ENCODE measurements at places on chromosomes 2 and 18.
A peak's percentile ranks its signal among the peaks of the same experiment; 100 is the strongest.

- DNase-seq = peak; percentile 40
Observed at GRCh38 chr18:9697121-9697520, 11.0 kb upstream of the RAB31 start.

- DNase-seq = no peak
Observed at GRCh38 chr2:76711490-76711889, 810.7 kb downstream of the LRRTM4 start.

DNA sequence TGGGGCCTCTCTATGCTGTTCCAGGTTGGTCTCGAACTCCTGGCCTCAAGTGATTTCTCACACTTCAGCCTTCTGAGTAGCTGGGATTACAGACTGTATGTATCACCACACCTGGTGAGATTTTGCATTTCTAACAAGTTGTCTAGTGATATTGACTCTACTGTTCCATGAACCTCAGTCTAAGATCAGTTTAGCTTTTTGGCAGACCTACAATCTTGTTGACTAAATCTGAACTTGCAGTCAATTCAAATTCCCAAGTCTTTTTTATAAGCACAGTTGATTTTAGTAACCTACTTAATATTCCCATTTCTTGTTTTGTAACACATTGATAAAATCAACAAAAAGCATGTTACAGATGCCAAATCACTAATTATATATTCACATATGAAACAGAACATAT, 266.1 kb upstream of the CYP26B1 start:
- no peak for DNase-seq

- DNase-seq = peak; percentile 16
Observed at GRCh38 chr2:18991177-18992168, 366.9 kb downstream of the OSR1 start.

DNA sequence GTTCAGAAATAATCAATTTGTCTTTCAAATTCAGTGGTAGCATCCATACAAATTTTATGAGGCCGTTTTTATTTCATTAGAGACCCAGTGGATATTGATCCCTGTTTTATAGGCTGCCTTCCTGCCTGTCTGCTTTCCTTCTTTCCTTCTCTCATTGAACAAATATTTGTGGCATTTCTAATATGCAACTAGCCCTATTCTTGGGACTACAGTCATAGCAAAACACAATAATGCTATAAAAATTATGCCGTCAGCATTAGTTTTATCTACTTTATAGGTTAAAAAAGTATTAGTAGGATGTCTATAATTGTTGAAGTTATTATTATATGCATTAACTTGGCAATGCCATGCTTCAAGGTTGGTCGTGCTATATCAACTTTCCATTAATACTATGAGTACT, 2037.8 kb upstream of the LRRTM1 start:
- no peak for DNase-seq

GRCh38 chr18:32668956-32669355, 103.9 kb downstream of the KLHL14 start:
- DNase-seq = no peak

- DNase-seq = no peak
Observed at GRCh38 chr2:102099536-102100298, 42.8 kb upstream of the IL1R1 start.

DNA sequence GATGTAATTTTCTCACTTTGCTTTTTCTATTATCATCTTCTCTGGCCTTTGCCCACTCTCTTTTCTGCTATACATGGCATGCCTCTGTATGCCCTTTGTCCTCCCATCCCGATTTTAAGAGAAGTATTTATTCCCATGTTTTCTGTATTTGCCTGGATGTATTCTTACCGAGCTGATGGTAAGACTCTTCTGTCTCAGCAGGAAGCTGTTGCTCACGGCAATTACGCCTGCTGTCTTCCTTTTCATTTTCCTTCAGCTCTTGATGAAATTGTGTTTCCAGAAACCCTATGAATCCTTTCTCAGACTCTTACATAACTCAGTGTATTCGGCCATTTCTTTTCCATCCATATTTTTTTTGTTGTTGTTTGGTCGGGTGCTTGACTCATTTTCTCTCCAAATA, 121.6 kb downstream of the SP3 start:
- DNase-seq = no peak

GRCh38 chr2:111958901-111959300, 60.5 kb downstream of the MERTK start:
- no peak for DNase-seq

GRCh38 chr2:215724146-215724545, 288.3 kb upstream of the FN1 start:
- no peak for DNase-seq

- no peak for DNase-seq
Observed at GRCh38 chr2:48617618-48618017, at the start of gene GTF2A1L. GTF2A1L (plus strand) TSS chr2:48617856; CDS start chr2:48617875, 19 bp downstream.

DNA sequence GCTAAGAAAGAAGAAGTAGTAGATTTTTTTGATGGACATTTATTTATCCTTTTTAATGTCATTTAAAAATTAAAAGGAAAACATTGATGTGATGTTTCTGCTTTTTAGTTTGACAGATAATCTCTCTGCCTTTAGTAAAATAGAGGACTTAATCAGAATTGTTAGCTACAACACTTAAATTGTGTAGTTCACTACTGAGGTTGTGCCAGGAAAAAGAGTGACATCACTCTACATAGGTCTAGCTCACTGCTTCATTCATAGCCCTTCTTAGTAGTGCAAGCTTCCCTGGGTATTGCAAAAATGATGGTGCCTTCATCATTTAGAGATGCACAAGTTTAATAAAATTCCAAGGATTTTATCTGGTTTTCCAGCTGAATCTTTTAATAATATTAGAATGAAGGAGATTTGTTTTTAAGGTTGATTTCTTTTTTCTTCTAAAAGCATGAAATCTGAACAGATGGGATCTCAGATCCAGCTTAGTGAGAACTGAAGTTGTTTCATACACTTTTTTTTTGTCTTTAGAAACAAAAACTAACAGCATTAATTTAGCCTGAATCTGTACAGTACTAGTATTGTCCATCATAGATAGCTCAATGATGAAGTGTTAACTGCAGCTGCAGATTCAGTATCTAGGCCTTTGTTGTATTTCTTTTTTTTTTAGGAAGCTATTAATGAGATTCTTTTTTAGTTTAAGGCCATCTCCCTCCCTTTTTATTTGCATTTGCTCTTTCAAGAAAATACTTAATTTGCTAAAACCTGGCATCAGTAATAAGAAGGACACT, 20.6 kb upstream of the TMEFF2 start:
- DNase-seq = no peak

GRCh38 chr2:179745635-179746256, 115.7 kb downstream of the ZNF385B start:
- DNase-seq = no peak

Measured in lower leg skin (tissue), 4 donors.